ENCODE measurements at places on chromosomes 2 and 18. TPM values are rescaled to one million over a fixed set of nuclear protein-coding genes. Genes with fewer than 3 reads are reported as not detected.
A peak's percentile ranks its signal among the peaks of the same experiment; 100 is the strongest.

GRCh38 chr2:177164584-177165052 is 48.0 kb upstream of the HNRNPA3 start:
- DNase-seq: peak; percentile 71

DNA sequence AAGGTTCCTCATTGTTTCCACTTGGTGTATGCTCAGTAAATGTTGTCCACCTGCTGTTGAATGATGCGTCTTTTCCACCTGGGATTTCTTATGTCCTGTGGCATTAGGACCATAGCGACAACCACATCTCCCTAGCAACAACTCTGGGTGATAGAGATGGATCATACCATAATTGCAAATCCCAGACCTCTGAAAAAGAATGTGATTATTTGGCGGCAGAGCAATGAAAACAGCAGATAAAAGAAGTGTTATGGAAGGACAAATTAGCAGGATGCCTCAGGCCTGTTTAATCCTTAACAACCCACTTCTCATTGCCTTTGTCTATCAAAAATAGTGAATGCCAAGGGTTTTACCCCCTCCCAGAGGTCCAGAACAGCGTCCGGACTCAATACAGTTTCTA is 278.9 kb downstream of the TSN start:
- DNase-seq: no peak

- DNase-seq: no peak
Measured at GRCh38 chr18:58051765-58052460, 7.9 kb downstream of the NEDD4L start.

- no peak for DNase-seq
Measured at GRCh38 chr2:174633623-174633930, 36.0 kb upstream of the WIPF1 start.

The SMYD1 gene
- not detected for total RNA-seq

Measured in glomerular endothelial cell (primary cell).